ENCODE measurements at places on chromosomes 12 and 14. TPM values are rescaled to one million over a fixed set of nuclear protein-coding genes. Genes with fewer than 3 reads are reported as not detected.

- DNase-seq, result no peak
Observed at GRCh38 chr12:39331539-39332261, 111.2 kb downstream of the KIF21A start.

The PITPNM2 gene
- total RNA-seq, result 2.4 TPM

The CLEC4C gene
- not detected for total RNA-seq

- DNase-seq, result peak; percentile 74
Observed at GRCh38 chr12:62900686-62901272, 34.2 kb downstream of the PPM1H start.

The ADAMTS20 gene
- total RNA-seq, result not detected

GRCh38 chr14:103319422-103319821 is 14.6 kb upstream of the EIF5 start:
- DNase-seq, result no peak

The DACT1 gene
- total RNA-seq, result 1.4 TPM

The KITLG gene
- total RNA-seq, result 22.4 TPM

- no peak for DNase-seq
Observed at GRCh38 chr14:90450667-90451066, 53.8 kb downstream of the CALM1 start.

The PLEKHH1 gene
- total RNA-seq, result 4.7 TPM

The CRIP1 gene
- total RNA-seq, result not detected

DNA sequence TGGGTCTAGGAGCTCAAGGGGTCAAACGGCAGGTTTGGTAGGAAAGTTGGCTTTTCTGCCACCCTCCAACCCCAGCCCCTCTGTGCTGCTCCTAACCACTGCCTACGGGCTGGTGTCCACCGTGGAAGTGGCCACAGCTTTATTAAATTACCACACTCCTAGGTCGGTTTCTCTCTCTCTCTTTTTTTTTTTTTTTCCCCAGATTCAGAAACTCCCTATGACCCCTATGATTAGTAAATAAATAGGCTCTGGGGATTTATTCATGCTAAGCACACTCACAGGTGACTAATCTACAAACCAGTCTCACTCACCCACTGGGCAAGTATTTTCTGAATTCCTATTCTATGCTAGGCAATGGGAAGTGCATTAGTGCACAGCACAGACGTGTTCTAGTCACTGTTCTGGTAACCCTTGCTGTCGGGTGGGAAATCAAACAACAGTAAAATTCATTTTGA is 8.7 kb upstream of the DDX47 start:
- DNase-seq, result peak; percentile 99

DNA sequence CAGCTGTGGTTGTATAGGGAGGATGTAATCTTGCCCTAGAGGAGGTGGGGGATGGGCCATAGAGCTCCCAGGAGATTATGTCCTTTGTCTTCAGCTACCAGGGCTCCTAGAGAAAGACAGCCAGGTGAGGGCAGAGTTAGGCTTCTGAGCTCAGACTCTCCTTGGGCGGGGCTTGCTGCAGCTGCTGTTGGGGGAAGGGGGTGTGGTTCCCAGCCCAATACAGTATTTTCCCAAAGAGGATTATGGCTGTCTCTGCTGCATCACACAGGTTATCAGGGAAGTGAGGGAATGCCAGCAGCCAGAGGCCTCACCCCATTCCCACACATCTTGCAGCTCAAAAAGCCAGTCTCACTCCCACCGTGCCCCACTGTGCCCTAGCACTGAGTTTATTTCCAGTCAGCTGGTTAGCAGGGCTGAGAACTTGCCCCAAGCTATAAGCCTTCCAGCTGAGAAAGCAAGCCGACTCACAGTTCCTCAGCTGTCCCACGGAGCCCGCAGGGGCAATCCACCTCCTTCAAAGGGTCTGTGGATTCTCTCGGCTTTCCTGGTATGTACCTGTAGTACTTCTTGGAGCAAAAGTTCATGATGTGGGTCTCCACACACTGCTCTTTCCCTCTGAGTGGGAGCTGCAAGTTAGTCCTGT is 217.3 kb upstream of the CPNE8 start:
- no peak for DNase-seq

The POTEG gene
- not detected for total RNA-seq

GRCh38 chr12:63764481-63764880 is 15.2 kb upstream of the RXYLT1 start:
- DNase-seq, result no peak

- no peak for DNase-seq
Observed at GRCh38 chr12:99906786-99907579, 77.8 kb downstream of the ANKS1B start.

GRCh38 chr12:115322275-115322674 is 638.3 kb upstream of the TBX3 start:
- peak; percentile 94 for DNase-seq

The SPATS2 gene
- total RNA-seq, result 21.3 TPM
